ENCODE measurements at places on chromosomes 2 and 18.

DNA sequence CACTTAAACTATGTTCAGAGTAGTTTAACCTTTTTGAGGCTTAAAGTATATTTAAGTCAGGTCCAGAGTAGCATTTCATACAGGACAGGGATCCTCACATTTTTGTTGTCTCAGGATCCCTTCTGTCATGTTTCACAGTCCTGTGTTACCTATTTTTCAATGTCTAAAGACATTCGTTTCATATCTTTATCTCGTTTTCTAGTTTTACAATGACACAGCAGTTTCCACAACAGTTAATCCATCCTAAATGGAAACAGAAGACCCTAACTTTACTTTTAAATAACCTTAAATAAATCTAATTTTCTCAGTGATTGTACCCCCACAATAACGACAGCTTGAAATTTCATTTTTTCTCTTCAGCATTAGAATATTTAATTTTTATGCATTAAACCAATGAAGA is 17.3 kb upstream of the SCN9A start:
- DNase-seq = no peak

GRCh38 chr2:130843321-130843985 is 6.7 kb downstream of the ARHGEF4 start:
- DNase-seq = no peak

GRCh38 chr2:79945653-79946445 is 358.7 kb downstream of the LRRTM1 start:
- no peak for DNase-seq

DNA sequence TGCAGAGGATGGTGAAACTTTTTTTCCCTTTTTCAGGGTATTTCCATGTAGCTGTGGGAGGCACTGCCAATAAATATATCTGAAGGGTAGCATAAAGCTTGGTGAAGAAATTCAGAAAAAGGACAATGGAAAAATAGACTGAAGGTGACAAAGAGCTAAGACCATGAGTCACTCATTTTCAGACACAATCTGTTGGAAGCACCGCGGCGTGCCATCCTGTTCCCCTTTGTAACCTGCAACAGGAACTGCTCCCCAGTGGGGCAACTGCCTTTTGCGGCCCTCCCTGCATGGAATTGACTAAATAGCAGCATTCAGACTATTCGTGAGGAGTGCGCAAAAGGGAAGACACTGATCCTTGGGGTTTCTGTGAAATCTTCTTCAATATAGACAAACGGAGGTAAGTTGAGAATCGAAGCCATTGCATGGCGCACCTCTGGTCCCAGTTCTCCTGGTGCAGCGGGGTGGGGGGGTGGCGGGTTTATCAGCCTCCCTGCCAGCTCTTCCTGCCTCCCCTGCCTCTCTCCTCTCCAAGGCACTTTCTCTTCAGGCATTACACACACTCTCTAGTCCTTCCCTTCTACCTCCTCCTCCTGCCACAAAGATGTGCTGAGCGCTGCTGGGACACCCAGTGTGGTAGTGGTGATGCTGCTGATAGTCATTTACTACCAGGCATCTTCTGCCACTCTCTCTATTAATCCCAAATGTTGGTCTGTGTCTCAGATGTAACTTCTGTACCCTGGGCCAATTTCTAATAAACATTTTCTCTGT is 126.2 kb upstream of the TMEM200C start:
- no peak for DNase-seq

- no peak for DNase-seq
Measured at GRCh38 chr2:148702475-148702874, 57.9 kb downstream of the EPC2 start.
